ENCODE measurements at places on chromosomes 13 and 19.

- no peak for DNase-seq
Measured at GRCh38 chr13:88022431-88023208, 351.4 kb downstream of the SLITRK5 start.

DNA sequence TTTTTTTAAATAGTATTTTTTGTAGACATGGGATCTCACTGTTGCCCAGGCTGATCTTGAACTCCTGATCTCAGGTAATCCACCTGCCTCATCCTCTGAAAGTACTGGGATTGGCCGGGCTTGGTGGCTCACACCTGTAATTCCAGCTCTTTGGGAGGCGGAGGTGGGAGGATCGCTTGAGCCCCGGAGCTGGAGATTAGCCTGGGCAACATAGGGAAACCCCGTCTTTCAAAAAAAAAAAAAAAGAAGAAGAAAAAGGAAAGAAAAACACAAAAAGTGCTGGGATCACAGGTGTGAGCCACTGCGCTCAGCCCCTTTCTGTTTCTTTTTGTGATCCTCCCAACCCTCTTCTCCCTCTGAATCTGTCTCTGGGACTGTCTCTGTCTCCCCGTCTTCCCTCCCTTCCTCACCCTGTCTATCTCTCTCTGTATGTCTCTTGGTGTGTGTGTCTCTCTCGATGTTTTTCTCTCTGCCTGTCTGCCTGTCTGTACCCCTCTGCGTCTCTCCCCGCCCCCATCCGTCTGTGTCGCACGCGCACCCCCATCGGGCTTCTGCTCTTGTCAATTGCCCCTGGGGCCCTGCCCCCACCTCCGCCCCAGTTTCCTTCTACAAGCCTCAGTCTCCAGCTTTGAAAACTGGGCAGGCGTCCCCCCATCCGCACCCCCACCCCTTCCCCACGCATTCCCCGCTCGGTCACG is 540 bp upstream of the ZFP36 start:
- DNase-seq: peak; percentile 97

DNA sequence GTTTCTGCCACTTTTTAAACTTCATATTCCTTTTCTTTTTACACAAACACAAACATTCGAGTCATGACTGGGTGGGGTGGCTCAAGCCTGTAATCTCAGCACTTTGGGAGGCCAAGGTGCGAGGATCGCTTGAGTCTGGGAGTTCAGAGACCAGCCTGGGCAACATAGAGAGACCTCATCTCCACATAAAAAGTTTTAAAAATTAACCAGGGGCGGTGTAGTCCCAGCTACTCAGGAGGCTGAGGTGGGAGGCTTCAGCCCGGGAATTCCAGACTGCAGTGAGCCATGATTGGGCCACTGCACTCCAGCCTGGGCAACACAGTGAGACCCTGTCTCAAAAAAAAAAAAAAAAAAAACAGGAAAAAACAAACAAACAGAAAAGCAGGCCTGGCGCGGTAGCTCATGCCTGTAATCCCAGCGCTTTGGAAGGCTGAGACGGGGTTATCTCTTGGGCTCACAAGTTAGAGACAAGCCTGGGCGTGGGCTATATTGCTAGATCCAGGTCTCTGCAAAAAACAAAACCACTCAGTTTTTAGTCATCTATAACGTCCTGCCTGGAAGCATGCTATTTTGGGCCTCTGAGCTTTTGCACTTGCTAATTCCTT is 583 bp upstream of the BAX start:
- no peak for DNase-seq

DNA sequence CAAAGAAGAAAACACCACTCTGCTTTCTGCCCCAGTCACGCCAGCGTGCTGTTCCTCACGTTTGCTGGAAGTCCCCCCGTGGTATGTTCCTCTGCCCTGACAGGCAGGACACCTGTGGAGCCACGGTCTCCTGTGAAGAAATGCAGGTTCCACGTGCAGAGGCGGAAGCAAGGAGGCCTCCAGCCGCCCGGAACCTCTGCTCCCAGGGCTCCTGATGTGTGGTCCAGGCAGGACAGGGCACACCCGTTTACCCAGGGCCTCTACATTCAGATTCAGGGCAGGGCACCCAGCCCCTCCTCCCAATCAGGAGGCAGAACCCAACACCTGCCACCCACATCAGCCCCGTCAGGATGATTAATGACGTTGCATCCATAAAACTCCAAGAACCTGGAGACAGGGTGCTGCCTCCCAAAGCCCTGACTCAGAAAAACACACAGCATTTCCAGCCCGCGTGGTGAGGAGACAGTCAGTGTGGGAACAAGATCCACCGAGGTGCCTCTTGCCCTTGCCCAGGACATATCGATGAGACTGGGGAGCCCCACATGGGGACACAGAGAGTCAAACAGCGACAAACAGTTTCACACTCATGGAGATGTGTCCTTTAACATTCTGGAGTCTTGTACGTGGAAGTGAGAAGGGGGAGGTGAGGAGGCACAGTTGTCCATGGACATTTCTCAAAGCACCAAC is 76.2 kb downstream of the COL4A1 start:
- DNase-seq: no peak

DNA sequence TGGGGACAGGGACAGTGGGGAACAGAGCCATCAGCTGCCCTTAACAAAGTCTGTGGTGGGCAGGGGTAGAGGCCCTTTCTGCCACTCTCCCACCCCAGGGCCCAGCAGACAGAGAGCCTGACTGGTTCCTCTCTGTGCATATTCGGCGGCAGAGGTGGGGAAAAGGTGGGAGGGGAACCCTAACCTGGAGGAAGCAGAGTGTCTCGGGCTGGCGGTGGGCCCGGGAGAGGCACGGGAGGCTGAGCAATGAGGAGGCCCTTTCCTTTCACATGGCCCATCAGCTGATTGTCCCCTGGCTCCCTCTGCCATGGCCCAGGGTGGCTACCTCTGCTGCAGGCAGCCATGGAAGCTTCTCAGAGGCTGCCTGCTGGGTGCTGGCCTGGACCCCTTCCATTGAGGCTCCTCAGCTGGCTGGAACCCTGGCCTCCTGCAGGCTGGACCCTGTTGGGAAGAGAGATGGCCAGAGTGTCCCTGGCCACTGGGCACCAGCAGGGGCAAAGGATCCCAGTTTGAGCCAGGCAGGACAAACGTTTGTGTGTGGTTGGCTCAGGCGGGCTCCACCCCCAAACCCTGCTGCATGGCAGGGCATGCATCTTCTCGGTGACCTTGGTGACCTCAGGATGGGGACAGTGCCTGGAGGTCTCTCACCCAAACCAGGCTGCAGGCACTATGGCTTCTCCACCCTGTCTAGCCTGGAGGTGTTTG is 202.8 kb upstream of the ZNF536 start:
- no peak for DNase-seq

- DNase-seq: no peak
Measured at GRCh38 chr13:48946163-48946562, 29.5 kb upstream of the FNDC3A start.

DNA sequence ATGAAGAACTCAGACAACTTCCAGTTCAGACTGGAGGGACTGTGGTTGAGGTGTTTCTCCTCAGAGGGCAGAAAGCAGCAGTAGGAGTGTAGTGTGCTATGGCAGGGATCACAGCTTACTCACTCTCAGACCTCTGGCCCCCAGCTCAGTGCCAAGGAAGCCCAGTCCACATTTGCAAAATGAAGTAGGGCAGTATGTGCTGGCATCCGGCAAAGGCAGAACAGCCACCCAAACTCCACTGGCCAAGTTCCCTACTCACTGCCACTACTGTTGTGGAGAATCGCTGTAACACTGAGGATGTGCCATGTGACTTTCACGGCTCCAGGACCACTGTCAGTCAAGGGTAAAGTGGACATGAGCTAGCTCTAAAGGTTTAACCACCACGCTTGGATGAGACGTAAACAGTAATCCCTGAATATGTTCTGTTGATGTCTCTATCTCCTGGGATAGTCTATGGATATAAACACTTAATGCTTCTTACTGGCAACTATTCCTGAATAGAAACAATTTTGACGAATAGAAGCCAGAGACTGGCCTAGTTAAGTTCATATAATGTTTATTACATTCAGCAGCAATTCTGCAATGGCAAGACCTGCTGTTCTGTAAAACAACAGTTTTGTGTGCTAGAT is 67.0 kb upstream of the SLC15A1 start:
- DNase-seq: no peak

GRCh38 chr19:23437901-23438300 is 42.6 kb upstream of the ZNF91 start:
- DNase-seq: no peak

DNA sequence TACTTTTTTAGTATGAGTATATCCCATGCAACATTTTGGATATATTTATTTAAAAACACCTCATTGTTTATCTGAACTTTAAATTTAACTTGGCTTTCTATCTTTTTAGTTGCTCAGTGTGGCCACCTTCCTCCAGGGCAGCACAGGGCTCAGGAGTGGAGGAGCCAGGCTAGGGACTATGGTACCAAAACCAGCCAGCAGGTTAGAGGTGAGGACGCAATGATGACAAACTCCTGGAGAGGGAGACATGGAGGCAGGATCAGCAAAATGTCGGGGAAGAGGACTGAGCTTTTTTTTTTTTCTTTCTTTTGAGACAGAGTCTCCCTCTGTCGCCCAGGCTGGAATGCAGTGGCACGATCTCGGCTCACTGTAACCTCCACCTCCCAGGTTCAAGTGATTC is 29.6 kb upstream of the CALM3 start:
- DNase-seq: no peak

DNA sequence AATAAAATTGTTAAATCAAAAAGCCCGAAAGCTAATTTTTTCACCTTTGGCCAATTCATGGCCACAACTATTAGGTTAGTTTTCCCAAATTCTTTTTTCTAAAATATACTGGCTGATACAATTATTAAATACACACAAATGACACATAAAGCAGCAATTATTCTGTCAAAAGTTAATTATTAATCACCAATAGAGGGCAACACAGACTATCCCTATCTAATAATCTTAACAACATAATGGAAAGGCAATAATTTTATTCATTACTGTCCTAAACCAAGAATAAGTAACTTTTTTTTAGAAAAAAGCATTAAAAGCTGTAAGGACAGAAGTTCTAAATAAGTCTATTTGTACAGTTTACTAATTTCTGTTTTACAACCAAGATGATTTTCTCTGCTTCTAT is 51.7 kb downstream of the KATNAL1 start:
- no peak for DNase-seq

DNA sequence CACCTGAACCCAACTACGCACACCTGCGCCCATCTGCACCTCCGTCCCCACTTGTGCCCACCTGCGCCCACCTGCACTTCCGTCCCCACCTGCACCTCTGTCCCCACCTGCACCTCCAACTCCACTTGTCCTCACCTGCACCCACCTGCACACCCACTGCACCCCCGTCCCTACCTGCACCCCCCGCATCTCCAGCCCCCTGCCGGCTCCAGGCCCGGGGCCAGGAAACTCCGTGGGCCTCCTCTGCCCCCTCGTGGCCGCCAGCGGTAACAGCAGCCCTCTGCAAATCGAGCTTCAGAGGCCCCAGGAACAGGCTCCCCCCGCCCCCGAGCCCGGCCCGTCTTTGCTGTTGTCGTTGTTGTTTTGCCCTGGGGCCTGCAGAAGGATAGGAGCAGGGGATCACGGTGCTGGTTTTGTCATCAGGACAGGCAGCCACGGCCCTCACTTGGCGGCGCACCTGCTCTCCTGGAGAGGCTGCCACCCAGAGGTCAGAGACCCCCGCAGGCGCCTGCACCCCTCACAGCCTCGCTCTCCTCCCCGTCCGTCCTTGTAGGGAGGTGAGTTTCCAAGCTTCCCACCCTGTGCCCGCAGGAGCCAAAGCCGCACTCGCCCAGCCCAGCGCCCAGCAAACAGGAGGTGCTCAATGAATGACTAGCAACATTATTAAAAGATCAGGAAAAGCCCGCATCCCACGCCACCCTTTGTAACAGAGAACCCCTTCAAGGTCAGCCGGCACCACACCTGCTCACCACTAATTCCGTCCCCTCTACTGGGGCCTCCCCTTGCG is 65.4 kb downstream of the GNG7 start:
- DNase-seq: peak; percentile 84

- no peak for DNase-seq
Measured at GRCh38 chr13:85993567-85993966, 194.3 kb upstream of the SLITRK6 start.

DNA sequence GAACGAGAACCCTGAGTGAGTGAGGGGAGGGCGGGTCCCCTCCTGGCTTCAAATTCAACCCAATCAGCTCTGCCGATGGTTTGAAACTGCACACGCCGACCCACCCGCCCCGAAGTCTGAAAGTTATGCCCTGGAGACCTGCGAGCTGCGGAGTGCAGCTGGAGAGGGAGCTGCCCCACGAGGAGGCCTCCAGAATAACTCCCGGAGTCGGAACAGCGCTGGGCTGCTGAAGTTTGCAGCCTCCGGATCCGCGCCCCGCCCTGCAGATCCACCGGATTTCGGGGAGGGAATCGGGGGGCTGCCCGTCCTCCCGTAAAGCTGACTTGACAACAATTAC is 7.0 kb downstream of the POU4F1 start:
- no peak for DNase-seq

GRCh38 chr19:3942790-3943409 is 10.0 kb downstream of the NMRK2 start:
- DNase-seq: no peak

DNA sequence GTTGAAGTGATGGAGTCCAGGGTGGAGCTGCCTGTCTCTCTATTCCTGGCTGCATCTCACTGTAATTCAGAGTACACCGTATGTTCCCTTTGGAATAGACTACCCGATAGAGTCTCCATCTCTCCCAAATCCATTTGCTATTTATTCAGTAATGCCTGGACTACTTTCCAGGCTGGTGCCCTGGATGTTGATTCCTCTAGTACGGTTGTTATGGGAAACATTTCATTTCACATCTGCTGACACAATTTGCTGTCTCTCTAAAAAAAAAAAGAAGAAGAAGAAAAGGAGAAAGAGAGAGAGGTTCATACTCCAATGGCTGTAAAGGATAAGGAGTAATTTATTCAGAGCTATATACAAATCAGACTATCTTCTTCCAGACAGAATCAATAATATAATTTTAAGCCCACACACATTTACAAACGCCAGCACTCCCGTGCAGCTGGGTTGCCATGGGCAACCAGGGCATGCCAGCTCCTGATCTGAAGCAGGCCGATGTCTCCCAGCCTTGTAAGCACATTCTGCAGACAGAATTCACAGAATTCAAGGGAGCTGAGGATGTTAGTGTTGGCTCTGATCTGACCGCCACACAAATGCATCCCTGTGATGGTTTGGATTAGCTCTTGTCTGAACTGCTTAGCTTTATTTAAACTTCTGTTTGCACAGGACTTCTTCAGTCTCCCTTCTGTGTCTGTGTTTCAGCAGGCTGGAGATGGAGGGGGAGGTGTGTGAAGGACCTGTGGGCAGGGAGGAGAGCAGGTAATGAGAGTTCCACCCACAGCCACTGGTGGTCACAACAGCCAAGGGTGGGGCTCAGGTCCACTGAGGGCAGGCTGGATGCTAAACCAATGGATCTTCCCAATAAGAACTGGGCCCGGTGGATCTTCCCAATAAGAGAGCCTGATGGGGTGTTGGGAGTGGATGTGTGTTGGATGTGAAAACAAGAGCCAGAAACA is 66.0 kb downstream of the TEX26 start:
- no peak for DNase-seq

Data from CD8-positive, alpha-beta memory T cell (primary cell).